Hair follicle dermal papilla cell (primary cell): ENCODE measurements at places on chromosomes 12 and 14. TPM values are rescaled to one million over a fixed set of nuclear protein-coding genes. Genes with fewer than 3 reads are reported as not detected.

The DPPA3 gene
- total RNA-seq = not detected in 2 replicates

The HOXC6 gene
- total RNA-seq = 0.24 TPM in 1 of 2 replicates, not detected in the other

The KHNYN gene
- 68.6 and 81.6 TPM in 2 replicates for total RNA-seq

The SMAGP gene
- 31.5 TPM in 2 replicates for total RNA-seq

The FAM186B gene
- total RNA-seq = 0.49 and 0.61 TPM in 2 replicates

The MGP gene
- 0.85 TPM in 1 of 2 replicates, not detected in the other for total RNA-seq

The IFT81 gene
- total RNA-seq = 19.8 and 24.8 TPM in 2 replicates

The VEZT gene
- total RNA-seq = 90.1 and 91.7 TPM in 2 replicates

The GPR135 gene
- total RNA-seq = 4.1 and 4.7 TPM in 2 replicates

The AVPR1A gene
- 1.2 and 6.2 TPM in 2 replicates for total RNA-seq
